ENCODE measurements at places on chromosomes 4 and X.
A peak's percentile ranks its signal among the peaks of the same experiment; 100 is the strongest.

DNA sequence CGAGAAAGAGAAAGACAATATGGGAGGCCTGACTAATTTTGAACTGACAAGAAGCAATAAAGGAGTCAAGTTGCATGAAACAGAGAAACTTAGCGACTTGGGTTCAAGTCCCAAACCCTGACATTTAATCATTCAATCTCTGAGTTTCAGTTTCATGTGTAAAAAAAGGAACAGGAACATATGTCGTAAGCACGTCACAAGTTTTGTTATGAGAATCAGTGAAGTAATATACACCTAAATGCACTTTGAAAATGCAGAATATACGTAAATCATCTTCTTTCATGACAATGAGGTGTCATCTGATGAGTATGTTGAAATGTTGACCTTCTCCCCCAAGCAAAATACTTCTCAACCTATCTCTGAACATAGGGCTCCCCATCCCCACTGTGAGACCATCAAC is 10.4 kb downstream of the ACOT9 start:
- DNase-seq: peak; percentile 52

- DNase-seq: no peak
Measured at GRCh38 chr4:187479511-187479910, 516.1 kb upstream of the ZFP42 start.

DNA sequence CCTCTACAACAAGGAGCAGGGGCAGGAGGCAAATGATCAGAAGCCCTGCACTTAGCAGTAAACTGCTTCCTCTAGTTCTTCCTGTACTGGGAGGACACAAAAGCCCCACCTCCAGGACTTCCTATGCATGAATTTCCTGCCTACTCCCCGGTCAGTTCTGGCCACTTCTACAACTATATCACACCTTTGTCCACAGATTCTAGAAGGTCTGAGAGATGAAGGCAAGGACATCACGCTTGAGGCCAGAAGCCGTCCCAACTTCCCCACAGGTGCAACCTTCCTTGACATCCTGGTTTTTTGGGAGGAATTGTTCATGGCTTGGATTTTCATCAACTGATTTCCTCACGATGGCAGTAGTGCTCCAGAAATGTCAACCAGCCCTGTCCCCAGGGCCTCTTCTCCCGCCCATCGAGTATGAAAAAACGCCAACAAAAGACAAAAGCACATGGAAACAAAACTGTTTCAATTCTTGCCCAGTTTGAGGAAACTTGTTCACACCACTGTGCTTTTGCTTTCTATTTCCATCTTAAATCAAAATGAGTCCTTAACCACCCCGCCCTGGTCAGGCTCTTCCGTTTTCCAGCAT is 206.5 kb upstream of the STK26 start:
- peak; percentile 39 for DNase-seq

- no peak for DNase-seq
Measured at GRCh38 chr4:145546175-145546915, 64.7 kb downstream of the SMAD1 start.

- no peak for DNase-seq
Measured at GRCh38 chr4:81447566-81448229, 24.0 kb downstream of the RASGEF1B start.

GRCh38 chr4:24482871-24483270 is 101.5 kb downstream of the DHX15 start:
- DNase-seq: no peak

GRCh38 chrX:153476666-153477363 is 6.4 kb upstream of the HAUS7 start:
- no peak for DNase-seq

GRCh38 chr4:13577660-13578059 is 33.4 kb upstream of the NKX3-2 start:
- DNase-seq: no peak

DNA sequence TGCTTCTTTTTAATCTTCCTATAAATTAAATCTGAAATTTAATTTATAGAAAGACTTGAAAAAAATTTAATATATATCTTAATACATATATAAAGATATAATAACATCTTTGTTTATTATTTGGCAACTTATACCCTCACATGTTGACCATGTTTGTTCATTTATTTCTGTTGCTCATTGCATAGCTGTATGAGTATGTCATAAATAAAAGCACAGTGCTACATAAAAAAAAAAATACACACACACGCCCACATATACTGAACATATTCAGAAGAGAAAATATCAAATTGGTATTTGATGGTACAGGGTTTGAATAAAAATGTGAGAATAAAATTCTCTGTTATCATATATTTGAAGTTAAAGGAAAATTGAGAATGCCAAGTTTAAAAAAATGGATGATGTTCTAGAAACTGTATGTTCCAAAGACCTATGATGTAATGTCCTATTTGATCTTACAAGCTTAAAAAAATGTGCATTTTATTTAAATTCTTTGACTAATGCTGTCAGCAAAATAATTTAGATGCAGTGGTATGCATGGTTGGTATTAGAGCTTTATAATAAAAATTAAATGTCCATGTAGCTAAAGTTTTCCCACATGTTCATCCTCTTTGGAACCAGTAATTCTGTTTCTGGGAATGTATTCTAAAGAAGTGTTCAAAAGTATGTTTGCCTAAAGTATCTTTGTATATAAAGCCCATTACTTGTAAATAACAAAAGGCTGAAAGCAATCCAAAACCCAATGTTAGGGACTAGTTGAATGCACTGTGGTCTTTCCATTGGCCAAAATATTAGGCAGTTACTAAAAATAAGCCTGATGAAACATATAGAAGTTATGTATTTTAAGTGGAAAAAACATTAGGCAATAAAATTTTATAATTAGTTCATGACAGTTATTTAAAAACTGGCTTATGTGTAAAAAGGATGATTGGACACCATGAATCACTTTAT is 12.9 kb downstream of the TMEM184C start:
- DNase-seq: no peak

DNA sequence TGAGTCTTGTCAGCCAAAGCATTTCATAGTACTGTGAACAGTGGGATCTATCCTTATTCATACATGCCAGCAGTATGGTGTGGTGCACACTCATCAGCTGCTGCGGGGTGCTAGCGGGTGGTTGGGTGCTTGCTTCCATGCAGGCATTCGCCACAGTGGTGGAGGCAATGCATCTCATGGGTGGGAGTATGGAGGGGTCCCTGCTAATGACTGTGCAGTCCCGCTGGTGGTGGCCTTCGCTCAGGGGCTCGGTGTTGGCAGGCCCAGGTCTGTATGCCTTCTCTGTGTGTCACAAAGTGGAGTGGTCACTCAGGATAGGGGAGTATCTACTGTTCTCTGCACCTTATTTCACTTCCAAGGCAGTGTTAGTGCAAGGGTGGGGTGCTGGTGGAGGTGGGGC is 122.6 kb downstream of the POU3F4 start:
- no peak for DNase-seq

- DNase-seq: no peak
Measured at GRCh38 chr4:25423548-25423947, 46.5 kb downstream of the ANAPC4 start.

- no peak for DNase-seq
Measured at GRCh38 chr4:75878246-75878756, 24.0 kb downstream of the PPEF2 start.

DNA sequence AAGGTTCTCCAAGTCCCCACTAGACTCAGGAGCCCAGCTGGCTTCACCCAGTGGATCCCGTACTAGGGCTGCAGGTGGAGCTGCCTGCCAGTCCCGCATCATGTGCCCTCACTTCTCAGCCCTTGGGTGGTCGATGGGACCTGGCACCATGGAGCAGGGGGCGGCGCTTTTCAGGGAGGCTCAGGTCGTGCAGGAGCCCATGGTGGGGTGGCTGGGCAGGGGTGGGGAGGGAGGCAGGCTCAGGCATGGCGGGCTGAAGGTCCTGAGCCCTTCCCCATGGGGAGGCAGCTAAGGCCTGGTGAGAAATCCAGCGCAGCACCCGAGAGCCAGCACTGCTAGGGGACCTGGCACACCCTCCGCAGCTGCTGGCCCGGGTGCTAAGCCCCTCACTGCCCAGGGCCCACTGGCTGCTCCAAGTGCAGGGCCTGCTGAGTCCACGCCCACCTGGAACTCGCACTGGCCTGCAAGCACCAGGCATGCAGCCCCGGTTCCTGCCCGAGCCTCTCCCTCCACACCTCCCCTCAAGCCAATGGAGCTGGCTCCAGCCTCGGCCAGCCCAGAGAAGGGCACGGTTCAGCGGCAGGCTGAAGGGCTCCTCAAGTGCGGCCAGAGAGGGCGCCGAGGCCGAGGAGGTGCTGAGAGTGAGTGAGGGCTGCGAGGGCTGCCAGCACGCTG is 72.7 kb upstream of the SLIT2 start:
- DNase-seq: no peak

DNA sequence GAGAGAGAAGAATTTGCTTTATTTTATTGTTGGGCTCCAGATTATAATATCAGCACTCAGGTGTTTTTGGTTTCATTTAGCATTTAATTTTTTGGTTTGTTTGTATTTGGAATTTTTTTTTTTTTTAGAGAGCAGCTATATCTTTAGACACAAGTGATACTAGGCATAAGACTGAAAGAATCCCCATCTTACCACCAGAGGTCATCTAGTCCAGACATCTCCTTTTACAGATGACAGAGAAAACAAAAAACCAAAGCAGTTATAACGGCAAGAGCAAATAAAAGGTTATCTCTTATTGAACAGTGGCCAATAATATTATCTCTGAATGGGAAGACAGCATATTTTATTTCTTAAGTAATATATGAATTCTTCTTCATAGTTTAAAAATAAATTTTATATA is 22.8 kb downstream of the USP38 start:
- DNase-seq: no peak

GRCh38 chr4:174697202-174697601 is 131.8 kb downstream of the GLRA3 start:
- DNase-seq: no peak

DNA sequence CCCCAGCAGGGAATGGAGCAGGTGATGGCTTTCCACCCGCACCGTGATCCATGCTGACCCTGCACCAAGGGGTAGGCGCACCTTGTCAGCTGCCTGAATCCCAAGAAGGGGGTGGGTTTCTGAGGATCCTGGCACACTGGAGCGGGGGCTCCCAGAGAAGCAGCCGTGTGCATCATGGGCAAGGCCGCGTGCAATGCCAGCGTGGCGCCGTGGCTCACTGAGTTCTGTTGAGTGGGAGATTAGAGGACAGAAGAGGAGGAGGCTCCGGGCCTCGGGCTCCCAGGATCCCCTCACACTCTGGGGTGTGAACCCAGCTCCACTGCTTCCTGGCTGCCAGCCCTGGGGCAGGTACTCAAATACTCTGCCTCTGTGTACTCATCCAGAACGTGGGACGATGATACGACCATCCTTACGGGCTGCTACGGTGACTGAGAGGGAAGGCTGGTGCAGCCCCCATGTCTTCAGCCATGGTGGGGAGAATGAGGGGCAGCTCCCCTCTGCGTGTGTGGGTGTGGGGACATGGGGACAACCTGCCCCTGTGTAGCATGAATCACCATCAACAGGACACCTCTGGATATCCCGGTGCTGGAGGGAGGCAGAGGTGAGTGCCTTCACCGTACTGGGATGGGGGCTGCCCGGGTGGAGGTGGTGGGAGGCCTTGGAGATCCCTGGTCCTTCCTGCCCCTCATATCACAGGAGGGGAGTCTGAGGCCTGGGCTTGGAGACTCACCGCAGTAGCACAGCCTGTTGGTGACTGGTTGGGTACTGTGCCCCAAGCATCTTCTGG is 52.6 kb downstream of the CPZ start:
- DNase-seq: no peak

DNA sequence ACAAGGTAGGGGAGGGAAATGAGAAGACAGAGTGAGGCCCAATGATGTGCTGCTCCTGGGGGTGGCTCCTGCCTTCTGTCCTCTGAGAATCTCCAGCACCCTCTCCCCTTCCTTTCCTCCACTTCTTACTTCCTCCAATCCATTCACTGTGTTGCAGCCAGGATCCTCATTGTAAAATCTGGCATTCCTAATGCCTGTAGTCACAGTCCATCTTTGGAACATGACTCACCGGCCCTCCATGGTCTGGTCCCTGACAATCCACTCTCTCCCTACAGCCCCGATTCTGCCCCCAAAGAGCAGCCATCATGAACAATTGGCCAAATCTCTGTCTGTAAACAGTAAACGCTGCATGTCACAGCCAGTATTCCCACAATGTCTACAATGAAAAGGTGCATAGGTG is 72.9 kb downstream of the CLNK start:
- DNase-seq: no peak

- no peak for DNase-seq
Measured at GRCh38 chrX:36961590-36961989, 46.6 kb upstream of the FAM47C start.
